ENCODE measurements at places on chromosomes 2 and 18.

DNA sequence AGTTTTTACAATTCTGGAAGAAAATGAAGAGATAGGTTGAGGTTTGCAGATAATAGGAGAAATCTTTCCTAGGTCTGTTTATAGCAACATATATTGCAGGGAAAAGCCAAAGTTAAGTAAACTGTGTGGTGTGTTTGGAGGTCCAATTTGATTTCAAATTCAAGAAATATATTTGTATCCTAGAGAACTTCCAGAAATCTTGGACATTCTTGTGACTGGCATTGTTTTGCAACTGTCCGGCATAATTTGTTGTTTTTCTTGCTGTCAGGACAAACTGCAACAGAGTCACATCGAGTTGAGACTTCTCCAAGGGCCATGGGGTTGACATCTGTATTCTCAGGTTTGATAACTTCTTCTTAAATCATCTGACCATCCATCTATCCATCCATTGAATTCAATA is 170.9 kb upstream of the ZEB2 start:
- no peak for DNase-seq

DNA sequence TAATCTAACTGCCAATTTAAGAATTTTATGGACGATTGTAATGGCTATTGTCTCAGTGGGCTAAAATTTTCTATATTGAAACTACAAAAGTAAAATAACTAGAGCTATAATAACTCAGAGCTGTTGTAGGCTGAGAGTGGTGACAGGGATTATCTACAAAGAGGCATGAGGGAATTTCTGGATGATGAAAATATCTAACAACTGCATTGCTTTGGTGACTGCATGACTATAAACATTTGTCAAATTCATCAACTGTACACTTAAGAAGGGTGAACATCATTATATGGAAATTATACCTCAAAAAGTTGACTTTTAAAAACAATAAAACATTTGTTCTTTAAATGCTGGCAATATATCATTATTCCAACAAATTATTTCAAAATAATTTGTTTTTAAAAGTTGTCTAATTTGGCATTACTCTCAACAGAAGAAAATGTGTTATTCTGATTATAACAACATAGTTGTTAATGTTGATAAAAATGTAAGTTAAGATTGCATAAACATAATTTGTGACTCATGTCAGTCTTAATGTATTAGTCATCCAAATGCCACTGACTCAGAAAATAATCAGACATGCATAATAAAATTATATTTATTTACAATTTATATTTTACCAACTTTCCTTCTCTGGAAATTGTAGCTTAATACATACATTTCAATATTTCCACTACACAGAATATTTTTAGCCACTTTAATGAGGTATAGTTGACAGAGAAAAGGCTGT is 865.1 kb upstream of the VRK2 start:
- DNase-seq = no peak

DNA sequence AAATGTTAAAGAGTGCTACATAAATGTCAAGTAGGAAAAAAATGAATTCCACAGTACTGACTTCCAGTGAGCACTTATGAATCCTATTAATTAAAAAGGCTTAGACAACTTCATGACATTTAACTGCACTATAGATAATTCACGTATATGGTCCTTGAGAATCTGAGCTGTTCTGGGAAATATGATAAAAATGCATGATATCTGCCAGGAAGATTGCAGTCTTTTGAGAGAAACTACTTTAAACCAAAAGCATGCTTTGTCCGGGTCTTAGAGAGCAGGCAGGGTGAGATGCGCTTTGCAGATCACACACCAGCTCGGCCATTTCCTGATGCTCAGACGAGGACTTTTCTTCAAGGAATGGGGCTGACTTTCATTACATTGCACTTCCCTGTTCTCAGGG is 42.6 kb downstream of the CMPK2 start:
- no peak for DNase-seq

GRCh38 chr2:136217996-136218395 is 100.0 kb upstream of the CXCR4 start:
- DNase-seq = no peak

GRCh38 chr2:72998234-72998651 is 73.3 kb downstream of the SFXN5 start:
- DNase-seq = no peak

DNA sequence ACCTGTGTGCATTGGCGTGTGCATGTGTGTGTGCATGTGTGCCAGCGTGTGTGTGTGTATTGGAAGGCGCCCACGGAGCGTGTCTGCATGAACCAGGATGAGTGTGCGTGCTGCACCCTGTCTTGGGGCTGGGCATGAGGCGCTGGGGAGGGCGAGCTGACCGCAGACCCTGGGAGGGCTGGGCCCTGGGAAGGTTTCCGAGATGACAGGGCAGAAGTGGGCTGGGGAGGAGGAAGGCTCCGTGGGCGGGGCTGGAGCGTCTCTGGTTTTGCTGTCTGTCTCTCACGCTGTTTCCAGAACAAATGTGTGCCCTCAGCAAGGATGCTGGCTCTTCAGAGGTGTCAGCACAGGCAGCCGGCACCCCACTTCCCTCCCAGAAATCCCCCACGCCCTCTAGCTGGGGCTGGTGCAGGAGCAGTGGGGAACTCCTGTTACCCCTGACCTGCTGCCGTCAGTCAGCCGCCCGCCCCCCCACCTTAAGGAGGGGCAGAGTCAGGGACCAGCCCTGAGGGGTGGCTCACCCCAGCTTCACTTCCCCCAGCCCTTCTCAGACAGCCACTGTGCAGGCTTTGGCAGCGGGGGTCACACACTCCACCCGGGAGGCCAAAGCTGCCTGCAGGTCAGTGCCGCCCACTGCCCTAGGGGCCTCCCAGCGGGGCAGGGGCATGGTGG is at the start of gene GPR35:
TSS of gene GPR35 (plus strand) at position 531 of the 672 bp plus-strand sequence. CDS start 4,473 bp downstream, outside the sequence.
- DNase-seq = no peak

GRCh38 chr2:160220545-160221009 is 20.5 kb upstream of the ITGB6 start:
- DNase-seq = no peak

GRCh38 chr2:238946318-238947242 is 98.7 kb downstream of the TWIST2 start:
- no peak for DNase-seq

- DNase-seq = no peak
Measured at GRCh38 chr2:236365258-236366048, 101.2 kb upstream of the ASB18 start.

DNA sequence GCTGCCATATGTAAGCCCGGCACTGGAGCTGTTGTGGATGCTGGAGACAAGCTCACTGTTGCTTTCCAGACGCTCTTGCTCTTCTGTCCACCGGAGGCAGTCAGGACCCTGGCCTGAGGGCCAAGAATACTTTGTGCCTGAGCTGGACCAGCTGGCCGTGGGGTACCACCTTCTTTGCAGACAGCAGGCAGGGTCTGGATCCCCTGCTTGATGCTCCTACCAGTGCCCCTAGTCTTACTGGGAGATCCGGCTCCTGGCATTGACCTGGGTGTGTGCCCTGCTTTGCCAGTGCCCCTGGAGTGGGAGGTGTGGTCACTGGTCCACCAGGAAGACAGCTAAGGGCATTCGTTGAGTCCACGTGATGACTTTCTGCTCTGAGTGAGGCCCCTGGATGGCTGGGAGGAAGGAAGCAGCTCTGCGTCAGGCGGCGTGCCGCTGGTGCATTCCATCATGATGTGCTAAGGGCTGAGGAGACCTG is 59.3 kb downstream of the LRRFIP1 start:
- no peak for DNase-seq

- no peak for DNase-seq
Measured at GRCh38 chr2:190791347-190791975, 89.2 kb upstream of the GLS start.

DNA sequence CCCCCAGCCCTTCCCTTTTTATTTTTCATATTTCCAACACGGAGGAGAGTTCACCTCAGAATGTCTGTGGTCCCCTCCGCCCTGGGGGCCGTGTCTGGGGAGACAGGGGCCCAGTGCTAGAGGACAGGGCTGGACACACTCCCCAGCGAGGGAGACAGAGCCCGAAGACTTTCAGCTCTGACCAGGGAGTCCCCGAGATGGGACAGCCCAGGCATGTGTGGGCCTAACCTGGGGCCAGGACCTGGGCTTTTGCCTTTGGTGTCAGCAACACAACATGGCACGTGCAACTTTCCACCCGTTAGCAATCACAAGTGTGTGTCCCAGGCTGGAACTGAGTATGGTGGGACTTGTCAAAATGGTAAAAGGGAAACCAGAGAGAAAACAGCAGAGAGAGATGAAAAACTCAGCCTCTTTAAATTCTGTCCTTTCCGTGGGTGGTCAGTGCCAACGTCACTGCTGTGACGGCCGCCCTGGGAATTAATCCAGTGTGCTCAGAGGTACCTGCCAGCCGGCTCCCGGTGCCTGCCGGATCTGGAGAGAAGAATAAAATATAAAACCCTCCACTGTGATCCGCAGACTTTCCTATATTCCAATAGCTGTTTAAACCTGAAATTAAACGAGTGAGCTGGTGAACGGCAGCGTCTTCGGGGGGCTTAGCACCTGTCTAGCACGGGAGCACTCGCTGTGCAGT is 245.8 kb downstream of the EIPR1 start:
- DNase-seq = no peak

DNA sequence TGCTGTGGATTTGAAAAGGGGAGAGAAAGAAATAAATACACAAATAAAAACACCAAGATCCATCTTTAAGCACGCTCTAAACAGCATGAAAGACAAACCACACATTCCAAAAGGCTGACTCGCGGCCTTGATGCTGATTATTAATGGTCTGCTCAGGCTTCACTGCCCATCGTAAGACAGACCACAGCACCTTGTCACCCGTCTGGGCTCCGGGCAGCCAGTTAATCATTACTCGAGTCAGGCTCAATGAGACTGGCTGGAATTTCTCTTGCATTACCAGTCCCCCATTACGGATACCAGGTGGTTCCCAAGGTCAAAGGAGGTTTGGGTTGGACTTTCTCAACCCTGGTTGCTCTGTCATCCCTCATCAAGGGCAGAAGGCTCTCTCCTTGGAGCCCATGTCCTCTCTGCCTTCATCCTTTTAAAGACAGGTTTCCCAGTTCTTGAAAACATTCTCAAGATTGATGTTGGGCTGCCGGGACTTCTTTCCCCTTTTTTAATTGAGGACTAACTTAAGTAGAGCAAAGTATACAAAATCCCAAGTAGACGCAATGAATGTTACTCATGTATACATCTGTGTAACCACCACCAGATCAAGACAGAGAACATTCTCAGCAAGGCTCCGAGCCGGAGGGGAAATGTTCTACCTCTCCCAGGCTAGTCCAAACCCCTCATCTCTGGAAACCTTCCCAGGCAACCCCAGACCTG is 8.1 kb downstream of the SMAD7 start:
- DNase-seq = no peak

DNA sequence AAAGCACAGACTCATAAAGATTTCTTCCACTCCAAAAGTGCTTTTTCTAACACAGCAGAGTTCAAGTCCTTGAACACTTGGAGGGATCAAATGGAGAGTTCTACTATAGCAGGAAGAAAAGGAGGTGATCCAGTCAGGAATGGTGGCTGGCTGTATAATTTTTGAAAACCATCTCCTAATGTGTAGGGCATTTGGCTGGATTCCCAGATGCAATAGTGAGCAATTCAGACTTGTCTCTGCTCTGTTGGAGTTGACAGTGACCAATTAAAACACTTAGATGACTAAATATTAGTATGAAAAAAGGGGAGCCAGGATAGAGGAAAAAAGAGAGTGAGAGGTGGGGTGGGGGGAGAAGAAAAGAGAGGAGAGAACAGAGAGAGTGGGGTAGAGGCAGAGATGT is 5.3 kb upstream of the G6PC2 start:
- peak; percentile 9 for DNase-seq

DNA sequence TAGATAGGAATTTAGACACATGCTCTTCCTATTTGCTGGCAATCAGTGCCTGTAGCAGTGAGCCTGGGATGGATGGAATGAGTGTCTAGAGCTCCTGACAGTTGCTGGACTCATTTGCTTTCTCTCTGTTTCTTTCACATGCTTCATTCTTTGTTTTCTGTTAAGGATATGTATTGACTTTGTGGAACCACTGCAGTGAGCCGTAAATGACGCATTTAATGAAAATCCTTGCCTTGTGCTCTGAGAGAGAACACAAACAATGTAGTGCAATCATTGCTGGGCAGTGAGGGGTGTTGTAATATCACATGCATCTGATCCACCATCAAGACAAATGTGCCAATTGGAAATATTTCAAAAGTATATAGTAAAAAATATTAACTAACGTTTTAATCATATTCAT is 25.2 kb upstream of the CDH20 start:
- DNase-seq = no peak

GRCh38 chr2:238515377-238515776 is 88.7 kb downstream of the ASB1 start:
- DNase-seq = no peak

- no peak for DNase-seq
Measured at GRCh38 chr2:3173031-3173430, 204.6 kb downstream of the EIPR1 start.

DNA sequence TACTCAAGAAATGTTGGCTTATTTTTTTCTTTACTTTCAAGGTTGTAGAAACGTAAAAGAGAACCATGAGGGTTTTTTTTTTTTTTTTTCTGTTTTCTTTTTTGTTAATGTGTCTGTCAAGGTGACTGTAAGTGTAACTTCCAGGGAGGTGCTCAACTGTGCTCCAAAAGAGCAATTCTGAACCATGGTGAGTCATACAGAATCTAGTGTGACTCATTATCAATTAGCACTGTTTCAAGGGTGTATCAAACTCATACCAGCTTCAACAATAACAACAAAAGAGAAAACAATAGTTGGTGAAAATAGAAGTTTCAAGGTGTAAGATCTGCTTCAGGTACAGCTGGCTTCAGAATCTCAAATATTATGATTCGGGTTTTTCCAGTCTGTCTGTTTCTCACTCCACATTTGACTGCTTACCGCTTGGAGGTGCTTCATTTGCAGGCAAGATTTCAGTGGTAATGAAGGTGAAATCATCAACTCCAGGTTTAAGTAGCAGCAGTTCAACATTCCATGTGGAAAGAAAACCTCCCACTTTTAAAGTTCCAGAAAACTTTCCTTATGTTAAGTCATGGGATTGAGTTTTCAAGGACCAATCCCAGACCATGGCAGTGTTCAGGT is 850.6 kb downstream of the CNTNAP5 start:
- DNase-seq = no peak

DNA sequence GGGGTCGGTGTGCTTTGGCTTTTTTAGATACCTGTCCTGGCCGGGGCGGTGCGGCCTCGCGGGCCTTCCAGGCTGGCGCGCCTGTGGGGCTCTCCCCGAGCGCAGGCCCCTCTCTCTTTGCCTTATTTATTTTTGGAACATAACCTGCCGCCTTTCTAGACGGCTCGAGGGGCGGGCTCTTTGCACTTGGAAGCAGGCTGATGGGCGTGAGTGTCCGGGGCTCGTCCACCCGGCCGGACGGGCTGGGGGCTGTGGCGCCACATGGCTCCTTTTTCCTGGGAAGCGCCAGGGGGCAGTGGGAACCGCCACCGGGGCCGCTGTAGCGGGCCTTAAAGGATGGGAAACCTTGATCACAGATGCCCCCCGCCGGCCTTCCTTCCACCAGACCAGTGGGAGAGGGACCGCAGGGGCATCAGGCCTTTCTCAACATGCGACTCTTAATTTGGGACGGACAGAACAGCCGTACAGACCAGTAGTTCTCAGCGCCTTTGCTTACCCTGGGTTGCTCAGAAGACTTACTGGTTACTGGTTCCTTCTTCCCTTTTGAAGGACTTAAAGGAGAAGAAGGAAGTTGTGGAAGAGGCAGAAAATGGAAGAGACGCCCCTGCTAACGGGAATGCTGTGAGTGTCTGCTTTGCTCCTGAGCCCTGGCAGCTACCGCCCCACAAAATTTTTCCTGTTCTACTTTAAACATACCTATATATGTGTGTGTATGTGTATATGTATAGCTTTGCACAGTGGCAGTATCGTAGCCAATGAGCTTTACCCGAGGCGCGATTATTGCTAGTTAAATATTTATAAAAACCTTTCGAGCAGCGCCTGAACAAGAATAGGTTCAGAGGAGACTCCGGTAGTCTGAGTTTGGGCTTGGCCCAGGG is 2.7 kb downstream of the PTMA start:
- no peak for DNase-seq

GRCh38 chr2:210540471-210540870 is 15.9 kb upstream of the CPS1 start:
- no peak for DNase-seq

Measured in NCI-H2107 (cell line).